ENCODE measurements at places on chromosomes 12 and 14.

DNA sequence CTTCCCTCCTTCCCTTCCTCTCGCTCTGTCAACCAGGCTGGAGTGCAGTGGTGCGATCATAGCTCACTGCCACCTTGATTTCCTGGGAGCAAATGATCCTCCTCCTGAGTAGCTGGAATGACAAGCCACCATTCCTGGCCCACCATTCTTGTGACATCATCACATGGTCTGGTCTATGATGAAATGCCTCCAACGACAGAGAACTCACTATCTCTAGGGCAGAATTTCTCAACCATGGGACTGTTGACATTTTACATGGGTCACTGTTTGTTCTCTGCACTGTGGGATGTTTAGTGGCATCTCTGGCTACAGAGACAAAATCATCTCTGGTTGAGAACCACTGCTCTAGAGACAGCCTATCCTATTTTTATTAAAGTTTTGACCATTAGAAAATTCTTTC is 9.7 kb downstream of the VRK1 start:
- DNase-seq = no peak

- DNase-seq = no peak
These were observed 39.4 kb downstream of the ZNF641 start for GRCh38 chr12:48311313-48311712.

GRCh38 chr12:11649413-11650285 is at the start of gene ETV6:
Gene ETV6 (plus strand): TSS chr12:11649674. CDS start chr12:11650128, 454 bp downstream.
- DNase-seq = peak; percentile 86

DNA sequence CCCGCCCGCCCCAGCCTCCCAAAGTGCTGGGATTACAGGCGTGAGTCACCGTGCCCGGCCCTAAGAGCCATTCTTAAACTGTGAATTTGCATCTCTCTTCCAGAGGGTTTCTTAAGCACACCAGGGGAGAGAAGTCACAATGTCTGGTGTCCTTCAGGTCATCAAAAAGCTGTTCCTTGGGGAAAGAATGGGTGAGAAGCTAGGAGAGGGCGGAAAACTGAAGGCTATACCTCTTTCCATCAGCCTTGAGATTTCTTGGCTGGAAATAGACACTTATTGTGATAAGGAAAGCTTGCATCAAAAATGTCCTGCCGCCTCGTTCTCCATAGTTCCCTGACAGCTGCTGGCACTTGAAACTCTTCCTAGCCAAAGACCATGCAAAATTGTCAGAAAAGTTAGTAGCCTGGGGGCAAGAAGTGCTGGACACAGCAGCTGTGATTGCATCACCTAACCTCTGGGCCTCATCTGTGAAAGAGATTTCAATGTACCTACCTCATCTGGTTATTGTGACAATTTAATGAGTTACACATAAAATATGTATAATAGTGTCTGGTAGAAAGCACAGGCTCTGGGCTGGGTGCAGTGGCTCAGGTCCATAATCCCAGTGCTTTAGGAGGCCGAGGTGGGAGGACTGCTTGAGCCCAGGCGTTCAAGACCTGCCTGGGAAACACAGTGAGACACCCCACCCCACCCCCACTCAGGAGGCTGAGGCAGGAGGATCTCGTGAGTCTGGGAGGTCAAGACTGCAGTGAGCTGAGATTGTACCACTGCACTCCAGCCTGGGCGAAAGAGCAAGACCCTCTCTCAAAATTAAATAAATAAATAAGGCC is 9.7 kb upstream of the UBC start:
- no peak for DNase-seq

GRCh38 chr12:18808221-18808620 is 70.3 kb downstream of the CAPZA3 start:
- DNase-seq = no peak

- DNase-seq = no peak
These were observed 601.8 kb downstream of the SLC16A7 start for GRCh38 chr12:60197589-60197988.

DNA sequence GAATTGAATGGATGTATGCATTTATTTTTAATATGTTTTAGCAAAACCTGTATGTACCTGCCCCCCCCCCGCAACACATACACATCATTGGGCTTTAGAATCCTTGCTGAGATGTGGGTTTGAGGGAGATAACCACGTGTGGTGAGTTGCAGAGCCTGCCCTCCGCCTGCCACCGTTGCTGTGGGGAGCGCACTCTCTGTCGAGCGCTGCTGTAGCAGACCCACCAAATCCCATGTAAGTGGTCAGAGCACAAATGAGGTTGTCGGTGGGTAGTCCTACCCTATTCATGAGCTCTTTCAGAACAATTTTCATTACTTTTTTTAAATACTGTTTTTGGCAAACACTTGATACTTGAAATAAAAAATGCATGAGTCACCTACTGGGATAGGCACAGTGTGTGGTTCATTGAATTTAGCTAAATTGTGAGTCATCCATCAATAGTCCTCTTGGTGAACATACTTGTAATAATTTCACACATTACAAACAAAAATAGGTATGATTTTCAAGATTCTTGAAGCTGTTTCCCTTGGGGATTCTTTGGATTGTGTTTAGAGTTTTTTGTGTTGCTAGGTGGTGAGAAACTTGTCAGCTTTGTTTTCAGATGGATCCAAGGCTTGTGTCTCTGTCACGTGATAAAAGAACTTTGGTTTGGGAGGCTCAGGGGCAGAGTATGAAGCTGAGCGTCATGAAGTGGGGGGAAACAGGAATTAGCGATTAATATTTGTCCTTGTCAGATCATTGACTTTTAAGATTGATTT is 107.6 kb downstream of the PTCSC3 start:
- no peak for DNase-seq

DNA sequence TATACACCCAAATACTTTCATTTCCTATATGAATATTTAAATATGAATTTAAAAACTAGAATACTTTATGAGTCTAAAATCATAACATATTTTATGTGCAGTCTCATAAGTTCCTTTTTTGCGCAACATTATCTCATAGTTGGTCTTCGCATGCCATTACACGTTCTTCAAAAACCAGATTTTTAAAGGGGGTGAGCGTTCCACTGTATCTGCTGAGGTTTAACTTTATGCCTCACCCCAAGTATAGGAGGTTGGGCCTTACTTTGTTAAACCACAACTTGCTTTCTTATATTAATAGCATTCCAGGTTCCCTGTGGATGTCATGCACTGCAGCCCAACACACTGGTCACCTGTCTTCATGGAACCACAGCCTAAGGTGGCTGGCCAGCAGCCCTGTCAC is 118.6 kb downstream of the APAF1 start:
- DNase-seq = no peak

DNA sequence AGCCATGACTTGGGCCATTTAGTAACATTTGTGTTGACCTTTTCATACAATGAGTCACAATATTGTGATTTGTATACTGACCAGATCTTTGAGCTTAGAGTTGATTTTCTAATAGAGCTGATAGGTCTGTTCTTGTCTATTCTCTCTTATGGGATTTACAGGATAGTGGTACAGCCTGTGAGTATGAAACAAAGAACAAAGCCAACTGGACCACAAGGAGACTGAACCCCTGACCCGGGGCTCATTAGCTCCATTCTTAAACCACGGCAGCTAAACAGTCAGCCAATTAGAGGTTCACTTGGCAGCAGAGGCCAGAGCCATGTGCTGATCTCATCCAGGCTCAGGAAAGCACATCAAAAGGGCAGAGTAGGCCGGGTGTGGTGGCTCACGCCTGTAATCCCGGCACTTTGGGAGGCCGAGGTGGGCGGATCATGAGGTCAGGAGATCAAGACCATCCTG is 59.1 kb upstream of the GNPNAT1 start:
- DNase-seq = no peak

- DNase-seq = no peak
These were observed 48.5 kb downstream of the ATP23 start for GRCh38 chr12:57989838-57990237.

DNA sequence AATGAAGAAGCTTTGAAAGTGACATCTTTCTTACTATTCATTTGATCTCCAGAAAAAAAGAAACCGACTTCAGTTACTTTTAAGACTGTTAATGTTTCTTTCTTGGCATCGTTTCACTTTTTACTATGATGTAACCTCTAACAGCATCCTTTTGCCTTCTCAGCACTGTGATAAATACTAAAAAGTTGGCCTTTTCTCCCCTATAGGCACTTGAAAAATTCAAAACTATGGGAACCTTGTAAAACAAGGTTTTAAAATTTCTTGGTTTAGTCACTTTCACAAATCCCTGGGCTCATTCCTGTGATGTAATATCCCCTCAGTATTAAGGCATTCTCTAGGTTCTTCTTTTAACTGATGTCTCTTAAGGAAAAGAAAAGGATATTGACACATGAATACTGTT is 281.8 kb downstream of the EGLN3 start:
- DNase-seq = no peak

GRCh38 chr14:75442166-75442565 is 14.3 kb downstream of the JDP2 start:
- no peak for DNase-seq

GRCh38 chr14:56333359-56334292 is 215.4 kb downstream of the PELI2 start:
- no peak for DNase-seq

GRCh38 chr12:308511-308910 is 45.9 kb upstream of the SLC6A13 start:
- DNase-seq = no peak

GRCh38 chr12:18811273-18811672 is 73.4 kb downstream of the CAPZA3 start:
- no peak for DNase-seq

DNA sequence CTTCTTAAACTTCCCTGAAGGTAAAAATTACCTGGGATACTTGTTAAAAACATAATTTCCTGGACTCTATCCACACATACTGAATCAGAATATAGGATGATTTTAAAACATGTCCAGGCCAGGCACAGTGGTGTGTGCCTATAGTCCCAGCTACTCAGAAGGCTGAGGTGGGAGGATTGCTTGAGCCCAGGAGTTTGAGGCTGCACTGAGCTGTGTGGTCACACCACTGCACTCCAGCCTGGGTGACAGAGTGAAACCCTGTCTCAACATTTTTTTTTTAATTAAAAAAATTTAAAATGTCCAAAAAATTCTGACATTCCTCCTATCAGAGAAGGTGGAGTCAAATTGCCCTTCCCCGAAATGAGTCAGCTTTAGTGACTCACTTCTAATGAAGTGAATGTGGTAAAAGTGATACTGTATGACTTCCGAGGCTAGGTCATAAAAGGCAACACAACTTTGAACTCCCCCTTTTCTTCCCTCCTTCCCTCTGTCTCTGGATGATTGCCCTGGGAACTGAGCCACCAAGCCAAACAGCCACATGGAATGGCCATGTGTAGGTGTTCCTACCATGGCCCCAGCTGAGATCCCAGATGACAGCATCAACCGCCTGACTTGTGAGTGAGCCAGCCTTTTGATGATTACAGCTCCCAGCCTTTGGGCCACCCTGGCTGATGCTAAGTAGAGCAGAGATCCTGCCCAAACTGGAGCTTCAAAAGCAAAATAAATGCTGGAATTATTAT is 36.3 kb downstream of the LIMA1 start:
- no peak for DNase-seq

GRCh38 chr12:39824505-39825212 is 205.1 kb upstream of the ABCD2 start:
- peak; percentile 39 for DNase-seq

DNA sequence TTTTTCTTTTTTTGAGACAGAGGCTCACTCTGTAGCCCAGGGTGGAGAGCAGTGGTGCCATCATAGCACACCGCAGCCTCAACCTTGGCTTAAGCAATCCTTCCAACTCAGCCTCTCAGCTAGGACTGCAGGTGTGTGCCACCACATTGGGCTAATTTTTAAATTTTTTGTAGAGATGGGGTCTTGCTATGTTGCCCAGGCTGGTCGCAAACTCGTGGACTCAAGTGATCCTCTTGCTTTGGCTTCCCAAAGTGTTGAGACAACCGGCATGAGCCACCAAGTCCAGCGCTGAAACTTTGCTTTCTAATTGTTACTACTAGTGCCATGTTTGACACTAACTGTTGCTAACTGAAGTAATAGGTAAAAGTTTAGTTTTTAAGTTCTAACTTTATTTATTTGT is 8.0 kb downstream of the RNF10 start:
- no peak for DNase-seq

DNA sequence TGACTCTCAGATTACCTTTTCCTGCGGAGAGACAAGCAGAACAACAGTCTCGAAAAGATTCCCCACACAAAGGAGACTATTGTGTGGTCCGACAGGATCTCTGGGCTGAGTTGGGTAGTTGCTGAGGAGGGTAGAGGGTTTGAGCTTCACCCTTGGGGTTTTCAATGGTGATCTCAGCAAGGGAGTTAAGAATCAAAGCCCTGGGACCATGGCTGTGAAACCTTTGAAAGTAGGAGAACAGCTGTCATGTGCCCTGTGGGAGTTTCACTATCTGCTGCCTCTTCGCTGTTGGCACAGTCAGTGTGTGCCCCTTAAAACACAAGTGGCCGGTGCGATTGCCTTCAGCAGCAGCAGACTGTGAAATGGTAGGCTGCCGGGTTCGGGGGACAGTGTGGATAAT is 14.2 kb upstream of the PLEK2 start:
- no peak for DNase-seq

DNA sequence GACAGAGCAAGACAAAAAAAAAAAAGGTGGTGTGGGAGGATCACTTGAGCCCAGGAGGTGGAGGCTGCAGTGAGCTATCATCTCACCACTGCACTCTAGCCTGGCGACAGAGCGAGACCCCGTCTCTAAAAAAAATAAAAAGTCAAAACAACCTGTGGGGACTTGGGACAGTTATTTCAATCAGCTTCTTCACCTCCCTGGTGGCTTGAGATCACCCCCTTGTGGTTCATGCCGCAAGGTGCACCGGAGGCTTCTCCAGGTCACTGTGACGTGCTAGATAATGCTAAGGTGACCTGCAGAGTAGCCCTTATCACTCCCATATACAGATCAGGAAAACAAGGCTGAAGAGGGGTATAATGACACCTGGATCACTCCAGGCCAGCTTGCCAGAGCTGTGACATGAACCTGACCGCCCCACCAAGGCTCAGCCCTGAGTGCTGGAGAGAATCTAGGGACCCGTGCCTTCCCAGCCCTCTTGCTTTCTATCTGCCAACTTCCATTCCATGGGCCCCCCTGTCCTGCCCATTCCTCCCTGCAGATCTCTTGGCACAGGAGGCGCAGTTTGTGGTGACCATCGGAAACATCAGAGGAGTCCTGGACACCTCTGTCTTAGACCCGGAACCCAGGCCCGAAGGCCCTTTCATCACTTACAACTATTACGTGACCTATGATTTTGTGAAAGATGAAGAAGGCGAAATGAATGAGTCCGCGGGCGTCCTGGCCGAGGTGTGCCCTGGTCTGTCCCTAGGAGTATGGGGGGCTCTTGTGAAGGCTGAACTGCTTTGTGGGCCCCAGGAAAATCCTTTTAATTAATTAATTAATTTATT is 8.1 kb downstream of the LRRC43 start:
- peak; percentile 76 for DNase-seq

- DNase-seq = no peak
These were observed 217.9 kb downstream of the CRADD start for GRCh38 chr12:93895089-93895445.
